ENCODE measurements at places on chromosomes 12 and 14. TPM values are rescaled to one million over a fixed set of nuclear protein-coding genes. Genes with fewer than 3 reads are reported as not detected.

GPR84 gene
- total RNA-seq = 0.29 TPM

GRCh38 chr14:30990770-30991169 lies 34.7 kb upstream of the AP4S1 start:
- DNase-seq = no peak

GRCh38 chr12:12749433-12749832 lies 32.3 kb downstream of the CDKN1B start:
- no peak for DNase-seq

- DNase-seq = peak; percentile 68
These were observed 17.4 kb upstream of the LYZ start for GRCh38 chr12:69330475-69331473.

DNA sequence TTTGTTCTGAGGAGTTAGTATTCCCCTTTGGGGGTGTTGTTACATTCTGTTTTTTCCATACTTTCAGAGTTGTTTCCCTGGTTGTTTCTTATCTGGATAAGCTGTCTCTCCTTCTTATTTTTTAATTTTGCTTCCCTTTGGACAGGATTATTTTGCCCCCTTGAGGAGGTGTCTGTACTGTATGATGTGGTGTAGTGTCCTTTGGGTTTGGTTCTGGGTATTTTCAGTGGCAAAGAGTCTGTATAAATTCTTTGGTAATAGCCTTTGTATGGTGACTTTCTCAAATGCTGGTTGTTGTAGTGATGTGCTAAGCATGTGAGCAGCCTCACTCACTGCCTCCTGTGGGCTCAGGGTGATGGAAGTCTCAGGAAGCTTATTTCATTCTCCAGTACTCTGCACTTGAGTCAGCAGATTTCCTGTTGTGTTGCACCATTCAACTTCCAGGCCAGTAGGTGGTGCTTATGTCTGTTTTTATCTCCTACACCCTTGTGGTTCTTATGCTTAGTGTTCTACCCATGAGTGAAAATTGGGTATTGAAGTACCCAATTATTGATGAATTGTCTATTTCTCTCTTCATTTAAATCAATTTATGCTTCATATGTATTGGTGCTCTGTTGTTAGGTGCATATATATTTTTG lies 103.3 kb upstream of the PMCH start:
- DNase-seq = peak; percentile 75

DNA sequence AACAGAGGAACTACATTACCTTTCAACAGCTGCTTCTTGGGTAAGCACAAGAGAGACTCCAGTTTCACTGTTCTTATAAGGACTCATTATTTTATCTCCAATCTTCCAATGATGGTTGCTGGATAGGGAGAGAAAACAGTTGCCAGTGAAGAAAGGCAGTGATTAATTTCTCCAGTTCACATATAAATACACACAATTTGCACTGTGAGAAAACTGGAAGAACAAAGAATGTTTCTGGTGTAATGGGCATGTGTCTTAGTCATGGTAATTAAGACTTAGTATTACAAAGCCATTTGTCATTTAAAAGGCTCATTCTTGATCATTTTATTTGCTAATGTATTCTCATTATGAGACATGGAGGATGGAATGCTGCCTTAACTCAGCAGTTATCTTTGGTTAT lies 78.0 kb upstream of the FAR2 start:
- DNase-seq = no peak

- no peak for DNase-seq
These were observed 358.4 kb upstream of the SOX5 start for GRCh38 chr12:24307716-24308335.

GRCh38 chr12:105253866-105254513 lies 18.0 kb upstream of the APPL2 start:
- DNase-seq = no peak

- no peak for DNase-seq
These were observed 19.1 kb downstream of the BBS10 start for GRCh38 chr12:76329159-76329558.

DNA sequence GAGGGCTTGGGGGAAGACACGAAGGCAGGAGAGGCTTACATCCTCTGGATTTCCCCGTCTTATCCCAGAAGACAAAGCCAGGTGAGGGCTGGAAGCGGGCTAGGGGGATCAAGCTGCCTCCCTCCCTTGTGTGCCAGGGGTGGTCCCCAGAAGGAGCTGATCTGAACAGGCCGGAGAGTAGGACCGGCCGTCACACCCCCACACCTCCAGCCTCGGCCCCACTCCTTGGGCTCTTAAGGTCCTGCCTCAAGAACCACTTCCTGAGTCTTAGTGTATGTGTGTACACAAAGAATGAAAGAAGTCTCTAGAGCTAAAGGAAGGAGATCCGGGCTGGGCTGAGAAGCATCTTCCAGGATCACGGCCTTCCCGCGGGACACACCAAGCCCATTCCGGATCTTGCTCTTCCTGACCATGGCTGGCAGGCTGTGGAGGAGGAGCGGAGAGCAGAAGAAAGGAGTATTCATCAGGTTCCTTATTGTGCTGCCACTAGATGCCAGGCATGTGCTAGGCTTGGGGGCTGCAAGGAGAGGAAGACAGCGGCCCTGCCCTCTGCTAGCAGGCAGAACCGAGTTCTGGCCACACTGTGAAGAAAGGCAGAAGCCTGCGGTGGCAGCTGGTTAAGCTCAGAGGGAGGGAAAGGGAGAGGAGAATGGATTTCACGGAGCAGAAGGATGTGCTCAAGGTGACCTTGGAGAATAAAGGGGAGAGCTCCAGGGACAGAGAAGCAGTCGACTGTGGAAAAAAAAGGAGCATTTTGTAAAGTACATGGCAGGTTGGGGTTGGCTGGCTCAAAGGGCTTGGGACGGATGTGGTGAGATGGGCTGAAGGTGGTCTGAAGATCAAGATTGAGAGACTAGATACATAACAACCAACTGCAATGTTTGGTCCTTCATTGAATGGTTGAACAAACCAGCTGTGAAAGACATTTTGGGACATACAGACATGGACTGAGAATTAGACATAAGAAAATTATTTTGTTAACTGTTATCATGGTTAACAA lies 1.3 kb upstream of the CD63 start:
- peak; percentile 60 for DNase-seq

DNA sequence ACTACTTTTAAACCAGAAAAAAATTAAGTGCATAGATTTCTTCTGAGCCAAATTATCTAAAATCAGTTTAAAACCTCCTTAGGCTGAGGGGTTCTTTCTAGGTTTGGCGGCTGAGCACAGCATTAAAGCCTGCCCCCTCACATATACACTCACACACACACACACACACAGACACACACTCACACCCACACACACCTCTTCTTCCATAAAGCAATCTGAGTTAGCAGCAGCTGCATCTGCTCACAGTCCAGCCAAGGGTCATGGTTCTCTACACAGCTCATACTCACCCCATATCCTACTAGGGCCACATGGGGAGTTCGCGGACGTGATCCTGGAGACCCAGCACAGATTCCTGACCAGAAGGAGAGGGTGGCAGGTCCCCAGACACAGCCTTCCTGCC lies 12.4 kb downstream of the SYNDIG1L start:
- DNase-seq = no peak

CLEC1B gene
- total RNA-seq = not detected

BBOF1 gene
- 6.1 TPM for total RNA-seq

DNA sequence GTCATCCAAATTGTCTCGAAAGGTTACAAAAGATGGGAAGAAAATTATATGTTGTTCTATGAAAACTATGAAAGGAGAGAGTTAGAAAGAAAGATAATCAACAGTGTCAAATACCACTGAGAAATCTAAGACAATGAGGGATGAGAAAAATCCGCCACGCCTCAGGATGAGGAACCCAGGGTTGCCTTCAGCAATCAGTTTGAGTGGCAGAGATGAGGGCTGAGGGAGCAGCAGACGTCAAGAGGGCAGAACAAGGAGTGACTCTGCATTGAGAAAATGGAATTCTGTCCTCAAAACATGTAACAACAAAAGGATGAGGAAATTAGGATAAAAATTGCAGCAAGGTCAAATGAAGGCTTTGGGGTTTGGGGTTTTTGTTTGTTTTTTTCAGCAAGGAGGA lies 18.3 kb upstream of the OXA1L start:
- DNase-seq = no peak

DNA sequence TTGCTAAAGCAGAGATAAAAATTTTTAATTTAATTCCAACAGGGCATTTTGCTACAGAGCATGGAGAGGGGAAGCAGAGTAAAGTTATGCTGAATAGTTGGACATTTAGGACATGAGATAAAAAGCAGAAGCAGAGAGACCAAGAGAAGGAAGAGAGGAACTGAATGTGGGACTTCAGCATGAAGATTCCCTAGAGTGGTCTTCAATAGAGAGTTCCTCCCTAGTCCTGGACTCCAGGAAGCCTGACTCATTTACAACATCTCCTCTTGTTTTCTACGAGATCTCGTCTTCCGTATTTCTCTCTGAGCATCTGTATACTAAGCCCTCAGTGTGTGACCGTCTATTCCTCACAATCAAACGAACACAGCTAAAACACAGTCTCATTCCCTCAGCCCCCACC lies 35.2 kb upstream of the IFT81 start:
- DNase-seq = no peak

- no peak for DNase-seq
These were observed 126.2 kb downstream of the KSR2 start for GRCh38 chr12:117842630-117843029.

GRCh38 chr14:22598896-22599244 lies 770 bp downstream of the ABHD4 start:
- DNase-seq = peak; percentile 54

- DNase-seq = no peak
These were observed 204.6 kb upstream of the PLXNC1 start for GRCh38 chr12:93943780-93944179.

DNA sequence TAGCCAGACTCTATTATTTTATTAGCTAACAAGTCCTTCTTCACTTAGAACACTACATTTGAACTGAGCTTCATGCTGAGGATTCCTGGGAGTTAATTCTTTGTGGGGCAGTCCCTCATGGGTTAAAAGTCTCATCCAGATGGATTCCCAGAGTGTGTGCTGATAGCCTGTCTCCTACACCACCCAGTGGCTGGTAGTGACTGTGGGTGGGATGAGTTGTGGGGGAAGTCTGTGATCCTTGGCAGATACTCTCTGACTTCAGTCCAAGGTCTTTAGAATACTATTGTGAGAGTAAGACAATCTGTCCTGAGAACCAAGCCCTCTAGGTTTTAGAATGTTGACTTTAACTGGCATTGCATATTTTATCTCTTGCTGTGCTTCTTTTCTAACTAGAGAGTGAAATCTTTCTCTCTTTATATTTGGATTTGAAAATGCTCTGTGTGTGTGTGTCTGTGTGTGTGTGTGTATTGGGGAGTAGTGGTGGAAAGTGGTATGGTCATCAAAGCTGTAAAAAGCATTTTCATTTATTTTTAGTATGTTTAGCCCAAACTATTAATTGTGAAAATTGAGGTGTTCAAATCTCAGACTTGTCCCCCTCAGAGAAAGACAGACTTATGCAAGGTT lies 37.3 kb downstream of the AKAP6 start:
- DNase-seq = no peak

FOXG1 gene
- total RNA-seq = not detected

DNA sequence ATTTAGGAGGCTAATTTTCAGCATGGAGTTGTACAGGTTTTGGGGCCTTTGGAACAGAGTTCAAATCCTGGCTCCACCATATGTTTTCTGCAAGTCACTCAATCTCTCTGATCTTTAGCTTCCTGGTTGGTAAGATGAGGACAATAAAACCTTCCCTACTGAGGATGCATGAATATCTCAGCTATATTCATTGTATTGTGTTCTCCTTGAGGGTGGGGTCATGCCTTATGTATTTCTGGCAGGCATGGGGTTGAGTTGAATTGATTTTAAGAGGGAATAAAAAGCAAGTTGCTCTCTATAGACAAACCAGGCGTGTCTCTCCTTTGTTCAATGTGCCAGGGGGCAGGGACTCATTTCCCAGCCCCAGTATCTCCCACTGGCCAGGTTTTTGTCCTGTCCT lies 173.1 kb downstream of the C12orf75 start:
- no peak for DNase-seq

GRCh38 chr14:87334997-87335685 lies 657.8 kb downstream of the GALC start:
- DNase-seq = peak; percentile 79

PZP gene
- not detected for total RNA-seq

MGST1 gene
- total RNA-seq = not detected

GRCh38 chr12:55666508-55666907 lies 29.8 kb downstream of the OR10P1 start:
- no peak for DNase-seq

DNA sequence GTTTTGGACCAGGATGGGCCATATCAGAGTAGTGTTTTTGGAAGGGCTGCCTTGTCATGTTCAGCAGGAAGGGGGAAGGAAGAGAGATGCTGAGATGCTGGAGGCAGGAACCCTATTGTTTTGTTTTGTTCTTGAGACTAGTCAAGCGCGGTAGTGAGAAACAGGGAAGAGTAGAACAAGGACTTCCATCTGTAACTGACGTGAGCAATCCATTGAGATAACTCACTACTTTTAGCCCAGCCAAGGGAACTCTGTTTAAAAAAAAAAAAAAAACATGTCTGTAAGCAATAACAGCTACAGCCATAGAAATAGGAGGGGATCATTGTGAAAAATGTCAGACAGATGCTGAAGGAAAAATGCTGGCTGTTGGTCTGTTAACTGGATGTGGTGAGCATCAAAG lies 34.0 kb downstream of the CD9 start:
- DNase-seq = no peak

GRCh38 chr14:70563869-70564268 lies 29.1 kb upstream of the ADAM20 start:
- no peak for DNase-seq

GRCh38 chr12:121774968-121775474 lies 18.5 kb downstream of the RHOF start:
- DNase-seq = no peak

DNA sequence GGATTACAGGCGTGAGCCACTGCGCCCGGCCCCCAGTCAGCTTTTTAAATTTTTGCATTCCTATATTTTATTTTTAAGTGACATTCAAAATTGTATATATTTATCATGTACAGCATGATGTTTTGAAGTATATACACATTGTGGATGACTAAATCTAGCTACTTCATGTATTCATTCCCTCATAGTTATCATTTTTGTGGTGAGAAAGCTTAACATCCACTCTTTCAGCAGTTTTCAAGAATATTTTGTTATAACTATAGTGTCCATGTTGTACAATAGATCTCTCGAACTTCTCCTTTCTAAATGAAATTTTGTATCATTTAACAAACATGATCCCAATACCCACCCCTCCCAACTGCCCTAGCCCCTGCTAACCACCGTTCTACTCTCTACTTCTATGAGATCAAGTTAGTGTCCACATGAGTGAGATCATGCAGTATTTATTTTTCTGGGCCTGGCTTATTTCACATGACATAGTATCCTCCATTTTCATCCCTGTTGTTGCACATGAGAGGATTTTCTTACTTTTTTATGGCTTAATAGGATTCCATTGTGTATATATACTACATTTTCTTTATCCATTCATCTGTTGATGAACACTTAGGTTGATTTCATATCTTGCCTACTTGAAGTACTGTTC lies 8.8 kb upstream of the HEBP1 start:
- no peak for DNase-seq

GRCh38 chr14:24260026-24260779 lies 2.8 kb downstream of the TGM1 start:
- no peak for DNase-seq

DNA sequence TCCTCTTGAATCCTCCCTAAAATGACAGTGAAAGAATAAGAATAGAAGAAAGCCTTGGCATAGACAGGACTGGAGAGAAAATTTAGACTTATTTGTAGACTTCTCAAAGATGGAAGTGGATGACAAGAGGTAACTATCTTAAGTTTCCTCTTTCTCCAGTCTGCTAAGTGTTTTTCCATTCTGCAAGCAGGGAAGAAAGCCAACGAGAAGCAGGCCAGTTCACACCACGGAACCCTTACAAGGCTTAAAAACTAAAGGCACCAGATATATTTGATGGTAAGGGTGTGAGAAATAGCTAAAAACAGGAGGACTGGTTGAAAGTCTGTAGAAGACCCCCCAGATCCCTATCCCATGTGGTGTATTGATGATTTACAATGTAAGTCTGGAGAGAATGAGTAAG lies 82.9 kb upstream of the GPHB5 start:
- no peak for DNase-seq
